Stimulated activated CD8-positive, alpha-beta memory T cell treated with anti-CD3 and anti-CD28 coated beads, Interleukin-7, amount 100 ng/mL, for 1 hour (primary cell): ENCODE measurements at places on chromosomes 3 and 15.

GRCh38 chr3:74049444-74049843, 424.7 kb upstream of the PDZRN3 start:
- no peak for DNase-seq

GRCh38 chr15:101667881-101668280, 15.7 kb upstream of the TM2D3 start:
- no peak for DNase-seq

DNA sequence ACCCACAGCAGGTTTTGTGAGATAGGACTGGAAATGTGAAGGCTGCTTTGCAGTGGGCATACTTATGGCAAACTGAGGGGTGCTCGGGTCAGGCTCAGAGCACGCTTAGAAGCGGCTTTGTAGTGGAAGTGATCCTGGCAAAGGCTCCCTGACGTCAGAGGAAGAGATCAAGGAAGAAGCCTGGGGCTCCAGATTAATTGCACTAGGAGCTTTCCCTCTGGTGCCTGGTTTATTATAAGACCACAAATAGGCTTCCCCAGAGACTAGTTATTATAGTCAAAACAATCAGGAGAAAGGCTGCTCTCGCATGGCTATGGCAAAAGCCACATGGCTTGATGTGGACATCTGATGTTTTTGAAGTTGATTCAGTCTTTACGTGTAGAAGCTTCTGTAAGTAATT, 515.1 kb downstream of the GABRG3 start:
- DNase-seq = no peak

DNA sequence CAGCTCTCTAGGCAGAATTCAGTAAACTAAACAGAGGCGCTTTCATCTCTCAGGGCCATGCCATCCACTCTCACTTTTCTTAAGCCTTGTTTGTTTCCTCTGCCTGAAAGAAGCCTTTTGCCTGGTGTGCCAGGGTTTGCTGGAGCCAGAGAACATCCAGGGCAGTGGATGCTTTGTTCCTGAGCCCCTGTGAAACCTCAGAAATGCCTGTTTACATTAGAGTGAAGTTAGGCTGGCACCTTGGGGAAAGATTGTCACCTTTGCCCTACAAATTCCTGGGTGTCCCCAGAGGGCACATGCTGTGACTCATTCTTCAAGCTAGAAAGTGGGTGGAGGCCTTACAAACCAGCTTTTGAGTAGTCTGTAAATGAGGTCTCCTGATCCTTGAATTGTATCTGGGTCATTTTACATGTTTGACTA, 10.7 kb upstream of the TRAK1 start:
- DNase-seq = no peak
